GM13976 (cell line): ENCODE measurements at places on chromosomes 11 and 22.

GRCh38 chr11:116501728-116502127 is 271.1 kb downstream of the BUD13 start:
- DNase-seq = no peak

- DNase-seq = no peak
These were observed 25.6 kb downstream of the FLI1 start for GRCh38 chr11:128719556-128719824.

GRCh38 chr11:95057959-95058358 is 8.7 kb downstream of the KDM4F start:
- no peak for DNase-seq

- no peak for DNase-seq
These were observed 82.2 kb downstream of the BUD13 start for GRCh38 chr11:116690611-116691010.

DNA sequence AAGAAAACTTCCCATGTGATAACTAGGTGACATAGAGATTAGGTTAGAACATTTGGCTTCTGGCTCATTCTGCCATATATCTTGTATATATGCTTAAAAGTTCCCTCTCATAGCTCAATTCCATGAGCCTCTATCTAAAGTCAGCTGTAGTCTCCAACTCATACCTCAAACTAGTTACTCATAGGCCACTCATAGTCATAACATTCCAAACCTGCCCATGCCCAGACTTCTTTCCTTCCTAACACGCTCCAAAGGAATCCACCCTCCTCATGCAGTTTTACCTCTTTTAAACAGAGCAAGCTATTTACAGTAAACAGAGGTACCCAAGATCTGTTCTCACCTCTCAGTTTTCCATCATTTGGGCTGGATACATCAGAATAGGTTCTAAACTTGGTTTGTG is 39.4 kb downstream of the GLYATL2 start:
- DNase-seq = no peak

DNA sequence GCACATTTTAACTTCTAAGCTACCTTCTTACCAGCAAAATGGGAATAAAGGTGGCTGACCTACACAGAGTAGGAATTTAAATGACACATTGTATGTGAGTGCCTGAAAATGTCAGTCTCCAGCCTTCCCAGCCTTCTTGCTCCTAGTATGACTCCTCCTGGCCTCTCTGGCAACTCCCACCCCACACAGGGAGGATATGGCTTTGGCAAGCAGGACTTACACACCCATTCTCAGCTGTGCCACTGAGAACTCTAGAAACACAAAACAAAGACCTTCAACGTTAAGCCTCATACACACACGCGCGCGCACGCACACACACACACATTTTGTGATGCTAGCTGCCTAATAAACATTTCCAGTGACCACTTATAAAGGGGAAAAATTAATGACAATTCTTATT is 65.8 kb downstream of the PACSIN2 start:
- no peak for DNase-seq

DNA sequence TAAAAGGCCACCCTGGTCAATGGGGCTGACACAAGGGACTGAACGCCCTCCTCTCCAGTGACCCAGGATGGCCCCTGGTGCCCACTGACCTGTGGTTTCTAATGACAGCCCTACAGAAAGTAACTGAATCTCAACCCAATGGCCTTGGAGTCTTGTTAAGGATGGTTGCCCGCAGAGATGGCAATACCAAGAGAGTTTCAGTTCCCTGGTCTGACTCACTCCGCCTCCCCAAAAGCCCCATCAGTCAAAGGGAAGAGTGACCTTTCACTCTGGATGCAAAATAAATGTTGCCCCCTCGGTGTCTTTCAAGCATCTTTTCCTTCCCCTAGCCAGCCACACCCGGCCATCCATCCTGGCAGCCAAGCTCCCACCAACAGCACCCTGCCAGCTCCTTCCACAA is 57.7 kb upstream of the ISX start:
- no peak for DNase-seq

DNA sequence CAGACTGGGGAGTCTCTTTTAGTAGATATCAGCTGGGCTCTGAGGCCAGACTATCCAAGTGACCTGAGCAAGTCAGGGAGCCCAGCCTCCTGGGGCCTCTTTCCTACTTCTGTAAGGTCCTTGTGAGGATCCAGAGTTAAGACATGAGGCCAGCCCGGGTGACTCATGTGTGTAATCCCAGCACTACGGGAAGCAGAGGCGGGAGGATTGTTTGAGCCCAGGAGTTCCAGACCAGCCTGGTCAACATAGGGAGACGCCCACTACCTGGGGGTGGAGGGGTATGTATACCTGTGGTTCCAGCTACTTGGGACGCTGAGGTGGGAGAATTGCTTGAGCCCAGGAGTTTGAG is 36.9 kb upstream of the POLA2 start:
- no peak for DNase-seq

GRCh38 chr11:69425895-69426544 is 55.4 kb upstream of the LINC01488 start:
- no peak for DNase-seq

GRCh38 chr11:75280770-75281468 is 40.3 kb downstream of the TPBGL start:
- no peak for DNase-seq

DNA sequence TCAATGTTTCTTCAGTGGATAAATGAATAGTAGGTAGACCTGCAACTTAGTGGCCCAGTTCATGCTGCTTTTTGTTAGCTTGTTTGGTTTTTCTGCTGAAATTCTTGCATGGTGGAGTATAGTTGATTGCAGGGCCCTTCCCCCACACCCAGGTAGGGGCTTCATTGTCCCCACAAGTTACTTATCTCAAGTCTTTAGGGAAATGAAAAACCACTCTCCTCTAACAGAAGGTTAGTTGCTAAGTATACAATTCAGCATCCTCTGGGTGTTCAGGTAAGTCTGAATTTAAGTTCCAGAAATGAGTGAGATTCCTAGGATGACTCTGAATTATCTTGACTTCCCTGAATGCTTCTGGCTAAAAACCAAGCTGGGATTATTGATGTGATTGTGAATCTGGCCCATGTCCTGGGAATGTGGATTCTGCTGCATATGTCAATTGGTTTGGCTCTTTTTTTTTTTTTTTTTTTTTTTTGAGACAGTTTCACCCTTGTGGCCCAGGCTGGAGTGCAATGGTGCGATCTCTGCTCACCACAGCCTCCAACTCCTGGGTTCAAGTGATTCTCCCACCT is 40.3 kb downstream of the BCL2L13 start:
- DNase-seq = no peak

GRCh38 chr11:104191124-104191523 is 27.2 kb upstream of the PDGFD start:
- DNase-seq = no peak

- DNase-seq = no peak
These were observed 6.7 kb downstream of the KCNE3 start for GRCh38 chr11:74460481-74461154.

DNA sequence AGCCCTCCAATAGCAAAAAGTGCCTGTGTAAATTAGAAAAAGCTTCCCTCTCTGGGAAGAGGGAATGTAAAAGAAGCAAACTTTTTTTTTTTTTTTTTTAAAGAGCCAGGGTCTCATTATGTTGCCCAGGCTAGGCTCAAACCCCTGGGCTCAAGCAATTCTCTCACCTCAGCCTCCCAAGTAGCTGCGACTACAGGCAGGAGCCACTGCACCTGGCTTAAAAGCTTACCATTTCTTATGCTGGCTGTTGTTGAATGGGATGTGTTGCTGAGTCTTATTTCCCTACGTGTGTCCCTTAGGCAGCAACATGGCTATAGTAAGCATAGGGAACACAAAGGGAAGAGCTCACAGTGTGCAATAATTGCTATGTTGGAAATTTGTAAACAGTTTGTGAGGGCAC is 225.5 kb upstream of the CCDC90B start:
- DNase-seq = no peak

DNA sequence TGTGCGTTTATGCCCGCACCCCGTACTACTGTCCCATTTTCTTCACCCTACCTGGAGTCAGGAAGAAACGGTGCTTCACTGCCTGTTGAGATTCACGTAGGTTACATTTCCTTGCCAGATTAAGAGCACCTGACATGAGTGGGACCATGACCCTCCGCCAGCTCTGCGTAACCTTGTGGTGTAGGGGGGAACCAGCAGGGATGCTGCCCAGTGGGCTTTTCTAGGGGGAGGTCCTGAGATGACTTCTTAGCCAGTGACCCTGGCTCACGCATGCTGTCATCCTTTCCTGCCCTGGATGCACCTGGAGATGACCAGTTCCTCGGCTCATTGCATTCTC is 967 bp upstream of the ARVCF start:
- DNase-seq = no peak

DNA sequence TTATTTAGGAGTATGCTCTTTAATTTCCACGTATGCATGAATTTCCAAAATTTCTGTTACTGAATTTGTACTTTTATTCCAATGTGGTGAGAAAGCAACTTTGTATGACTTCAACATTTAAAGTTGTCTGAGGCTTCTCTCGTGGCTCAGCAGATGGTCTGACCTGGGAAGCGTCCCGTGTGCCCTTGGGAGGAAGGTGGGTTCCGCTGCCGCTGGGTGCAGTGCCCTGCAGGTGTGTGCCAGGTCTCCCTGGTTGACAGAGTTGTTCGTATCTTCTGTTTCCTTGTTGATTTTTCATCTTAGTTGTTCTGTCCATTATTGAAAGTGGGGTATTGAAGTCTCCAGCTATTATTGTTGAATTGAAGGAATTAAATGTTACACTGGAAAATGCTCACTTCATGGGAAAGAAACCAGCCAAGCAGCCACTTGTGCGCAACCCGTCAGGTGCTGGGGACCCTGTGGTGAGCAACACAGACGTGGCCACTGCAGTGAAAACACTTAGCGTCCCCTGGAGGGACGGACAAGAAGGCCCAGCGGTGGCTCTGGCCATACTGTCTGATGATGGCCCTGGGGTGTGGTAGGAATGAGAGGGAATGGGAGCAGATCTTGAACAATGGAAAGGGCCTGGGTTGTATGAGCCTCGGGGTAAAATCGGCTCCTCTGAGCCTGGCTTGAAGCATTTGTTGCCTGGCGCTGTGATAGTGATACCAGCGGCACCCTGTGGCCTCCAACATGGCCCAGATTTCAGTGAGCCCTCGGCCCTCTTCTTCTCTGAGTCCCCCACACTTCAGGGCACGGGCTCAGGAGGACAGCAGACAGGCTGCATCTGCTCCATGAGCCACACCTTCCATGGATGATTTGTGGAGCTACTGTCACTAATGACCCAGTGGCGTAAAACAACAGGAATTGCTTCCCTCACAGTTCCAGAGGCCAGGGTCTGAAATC is 31.5 kb upstream of the KRTAP5-7 start:
- DNase-seq = no peak

DNA sequence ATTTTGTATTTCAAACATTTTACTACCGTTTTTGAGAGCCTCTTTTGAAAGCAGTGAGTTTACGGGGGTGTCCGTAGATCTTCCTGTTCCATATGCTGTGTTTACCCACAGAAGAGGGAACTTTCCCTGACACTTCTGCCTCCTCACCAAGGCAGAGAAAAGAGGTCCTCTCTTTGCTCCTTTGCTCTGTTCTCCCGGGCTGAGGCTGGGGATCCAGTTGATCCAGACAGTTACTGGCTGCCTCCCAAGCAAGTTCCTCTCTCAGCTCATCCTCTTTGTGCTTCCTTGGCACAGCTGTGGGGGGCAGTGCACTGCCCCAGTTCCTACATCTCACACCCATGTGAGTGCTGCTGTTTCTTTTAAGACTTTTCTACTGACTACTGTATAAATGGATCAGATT is 813.7 kb downstream of the NTM start:
- no peak for DNase-seq

DNA sequence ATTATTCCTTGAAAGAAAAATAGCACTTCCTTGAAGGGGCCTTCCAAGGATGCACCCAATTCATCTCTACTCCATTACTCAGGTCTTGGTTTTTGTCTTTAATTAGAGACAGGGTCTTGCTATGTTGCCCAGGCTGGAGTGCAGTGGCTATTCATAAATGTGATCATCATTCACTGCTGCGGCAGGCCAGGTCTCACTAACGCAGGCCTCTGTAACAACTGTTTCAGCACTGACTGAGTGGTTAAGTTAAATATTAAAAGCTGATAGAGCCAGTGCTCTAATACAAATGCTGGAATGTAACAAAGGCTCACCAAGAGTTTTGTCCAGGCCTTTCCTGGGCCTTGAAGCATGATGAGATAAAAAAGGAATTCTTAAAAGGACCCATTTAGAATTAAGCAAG is 61.4 kb upstream of the GNAZ start:
- DNase-seq = no peak

- no peak for DNase-seq
These were observed 553 bp upstream of the USP47 start for GRCh38 chr11:11841116-11841722.

DNA sequence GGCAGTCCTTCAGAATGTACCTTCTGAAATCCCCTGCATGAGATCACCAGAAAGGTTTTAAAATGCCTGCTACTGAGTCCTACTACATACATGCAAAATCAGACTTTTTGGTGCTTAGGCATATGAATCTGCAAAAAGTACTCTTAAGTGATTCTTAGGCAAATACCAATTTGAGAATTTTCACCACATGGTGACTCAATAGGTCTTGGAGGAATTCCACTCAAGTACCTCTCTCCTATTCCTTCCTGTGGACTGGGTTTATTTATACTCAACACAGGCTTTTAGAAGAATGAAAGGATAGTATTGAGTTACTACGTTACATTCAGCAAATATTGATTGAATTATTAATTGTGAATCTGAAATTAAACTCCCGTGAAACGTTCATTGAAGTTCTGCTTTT is 223.9 kb downstream of the CNTN5 start:
- DNase-seq = no peak

DNA sequence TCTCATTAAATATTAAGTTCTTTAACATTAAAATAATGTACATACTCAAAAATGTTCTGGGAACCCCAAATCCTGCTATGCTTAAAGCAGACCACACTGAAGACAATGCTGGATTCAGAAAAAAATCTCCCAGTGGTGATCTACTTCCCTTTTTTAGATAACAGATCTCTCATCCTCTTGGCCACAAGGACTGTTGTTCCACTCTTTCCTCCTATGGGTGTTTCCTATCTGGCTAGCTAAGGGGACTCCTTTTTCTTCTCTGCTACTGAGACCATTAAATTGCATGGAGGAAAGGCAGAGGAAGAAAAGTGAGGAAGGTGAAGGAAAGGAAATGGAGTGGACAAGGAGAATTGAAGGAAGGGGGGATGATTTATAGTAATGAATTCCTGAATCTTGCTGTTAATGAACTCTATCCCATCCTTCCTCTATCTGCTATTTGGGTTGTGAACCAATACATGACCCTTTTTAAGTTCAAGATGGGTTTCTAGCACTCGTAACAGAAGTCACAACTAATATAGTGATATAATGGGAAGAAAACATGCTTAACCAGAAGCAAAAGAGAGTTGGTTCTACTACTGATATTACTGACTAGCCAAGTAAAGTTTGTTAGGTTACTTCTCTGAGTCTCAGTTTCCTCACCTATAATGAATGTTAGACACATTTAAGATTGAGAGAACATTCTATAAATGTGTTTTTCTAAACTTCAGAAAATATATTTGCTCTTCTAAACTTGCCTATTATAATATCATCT is 53.2 kb downstream of the PIK3C2A start:
- no peak for DNase-seq

GRCh38 chr11:1161410-1162137 is 3.8 kb downstream of the MUC5AC start:
- DNase-seq = peak; percentile 24

GRCh38 chr11:2315395-2316168 is 13.8 kb downstream of the TSPAN32 start:
- no peak for DNase-seq
